ENCODE measurements at places on chromosomes 6 and 20.

DNA sequence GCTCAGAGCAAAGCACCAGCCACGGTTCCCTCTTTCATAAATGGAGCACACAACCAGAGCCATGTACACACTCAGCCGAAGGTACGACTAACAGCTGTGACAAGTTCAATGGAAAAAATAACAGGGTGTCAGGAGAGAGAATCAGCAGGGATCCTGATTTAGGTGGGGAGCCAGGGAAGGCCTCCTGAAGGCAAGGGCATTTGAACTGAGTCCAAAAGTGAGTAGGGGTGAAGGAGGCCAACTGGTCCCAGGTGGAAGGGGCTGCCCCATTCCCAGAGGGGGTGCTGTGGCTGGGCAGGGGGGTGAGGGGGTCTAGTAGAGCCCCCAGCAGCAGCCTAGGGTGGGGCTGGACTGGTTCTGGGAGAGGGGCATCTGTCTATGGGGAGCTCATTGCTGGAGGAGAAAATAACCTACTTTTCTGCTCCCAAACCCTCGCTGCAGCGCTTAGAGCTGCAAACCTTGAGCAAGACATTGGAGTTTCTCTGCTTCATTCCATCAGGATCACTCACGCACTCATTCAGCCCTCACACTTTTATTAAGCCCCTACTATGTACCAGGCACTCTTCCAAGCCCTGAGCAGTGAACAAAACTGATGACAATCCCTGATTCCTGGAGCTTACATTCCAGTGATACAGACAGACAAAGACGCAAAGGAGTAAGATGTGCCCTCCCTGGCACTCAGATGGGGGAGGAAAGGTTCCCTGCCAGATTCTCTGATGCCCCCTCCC, 113.5 kb downstream of the TOX2 start:
- no peak for DNase-seq

- DNase-seq = no peak
These were observed at the start of gene TNFRSF6B for GRCh38 chr20:63696628-63697356. TSS of gene TNFRSF6B (plus strand) at chr20:63696652. CDS start at chr20:63696768, 116 bp downstream.

DNA sequence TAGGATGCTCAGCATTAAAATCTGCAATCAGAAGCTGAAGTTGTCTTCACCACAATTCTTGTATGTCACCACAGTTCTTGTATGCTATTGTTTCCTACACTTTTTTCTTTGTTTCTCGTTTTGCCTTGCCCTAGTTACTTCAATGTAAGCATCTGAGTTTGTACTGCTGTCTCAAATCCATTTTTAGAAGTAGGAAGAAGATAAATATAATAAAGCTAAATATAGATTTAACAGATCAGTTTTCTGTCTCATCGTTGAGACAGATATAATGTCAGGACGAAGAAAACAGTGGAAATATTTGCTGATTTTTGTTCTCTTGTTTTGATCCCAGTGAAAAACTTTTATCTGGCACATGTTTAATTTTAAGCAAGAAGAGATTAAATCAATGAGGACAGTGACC, 318.0 kb downstream of the QKI start:
- no peak for DNase-seq

DNA sequence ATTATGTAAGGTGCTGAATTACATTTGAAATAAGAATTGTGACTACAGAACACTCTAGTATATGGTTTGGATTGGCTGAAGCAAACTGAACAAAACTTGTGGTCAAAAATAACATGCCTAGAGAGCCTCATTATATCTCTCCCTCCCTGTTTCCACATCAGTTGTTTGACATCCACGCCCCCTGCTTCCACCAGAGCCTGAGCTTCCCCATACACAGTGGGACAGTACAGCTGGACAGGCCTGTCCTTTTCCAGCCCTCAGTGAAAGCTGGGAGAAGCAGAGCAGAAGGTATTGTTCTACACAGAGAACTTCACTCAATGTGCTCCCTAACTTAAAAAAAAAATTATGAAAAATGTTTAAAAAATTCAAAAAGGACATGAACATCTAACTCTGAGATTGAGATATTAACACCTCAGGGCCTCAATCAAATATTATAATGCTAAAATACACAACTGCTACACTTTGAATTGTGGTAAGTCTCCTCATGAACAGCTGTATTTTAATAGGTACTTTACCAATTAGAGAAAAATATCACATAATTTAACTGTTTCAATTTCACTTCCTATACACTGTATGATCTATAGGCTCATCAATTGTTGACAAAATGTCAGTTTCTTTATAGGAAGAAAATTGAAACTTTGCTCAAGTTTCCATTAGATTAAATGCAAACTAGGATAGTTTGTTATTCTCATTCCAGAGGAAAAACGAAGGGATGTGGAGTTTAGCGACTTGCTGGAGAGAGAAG, 44.9 kb upstream of the SCML4 start:
- DNase-seq = no peak

DNA sequence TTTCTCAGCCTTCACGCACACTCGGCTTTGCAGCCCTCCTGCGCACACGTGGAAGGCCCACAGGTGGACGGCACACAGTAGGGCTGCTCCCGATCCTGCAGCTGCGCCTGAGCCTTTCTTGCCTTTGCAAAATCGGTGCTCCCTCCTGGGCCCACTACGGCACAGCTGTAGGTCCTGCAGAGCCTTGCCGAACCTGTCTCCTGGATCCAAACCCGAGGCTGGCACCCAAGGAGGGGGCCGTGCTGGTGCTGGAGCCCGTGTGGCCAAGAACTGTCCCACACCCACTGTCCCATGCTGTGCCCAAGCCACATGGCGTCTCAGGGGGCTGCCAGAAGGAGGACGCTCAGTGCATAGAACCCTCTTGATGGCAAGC, 227.4 kb downstream of the TTLL2 start:
- DNase-seq = no peak

DNA sequence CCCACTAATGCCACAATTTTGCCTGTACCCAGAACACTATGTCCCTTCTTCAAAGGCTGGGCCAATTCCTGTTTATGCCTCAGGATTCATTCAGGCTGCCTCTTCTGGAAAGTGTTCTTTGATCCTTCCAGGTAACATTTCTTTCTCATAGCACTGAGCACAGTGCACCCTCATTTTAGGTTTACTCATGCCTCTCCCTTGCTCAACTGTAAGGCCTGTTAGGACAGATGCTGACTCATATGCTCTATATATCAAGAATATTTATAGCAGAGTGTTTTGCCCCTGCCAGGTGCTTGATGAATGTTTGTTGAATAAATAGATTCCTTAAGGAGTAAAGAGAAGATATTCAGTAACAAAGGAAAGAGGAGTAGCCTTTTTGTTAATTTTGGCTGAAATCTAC, 263.9 kb downstream of the PHF3 start:
- DNase-seq = no peak

GRCh38 chr20:326645-327185, 1.4 kb downstream of the SOX12 start:
- DNase-seq = no peak

DNA sequence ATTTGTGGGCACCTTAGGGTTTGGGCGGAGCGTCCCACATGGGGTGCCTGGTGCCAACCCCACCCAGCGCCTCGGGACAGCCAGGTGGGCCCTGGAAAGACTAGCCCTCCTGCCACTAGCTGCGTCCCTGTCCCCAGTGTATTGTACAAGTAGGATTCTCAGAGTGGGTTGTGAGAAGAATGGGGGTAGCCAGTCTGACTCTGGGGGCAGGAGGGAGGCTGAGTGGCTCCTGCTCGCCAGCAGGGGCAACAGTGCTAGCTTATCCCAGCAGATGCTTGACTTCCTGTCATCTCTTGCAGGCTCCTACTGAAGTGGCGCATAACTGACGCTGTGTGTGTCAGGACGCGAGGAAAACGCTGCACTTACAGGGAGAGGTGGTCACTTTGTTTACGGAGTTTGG, 9.3 kb downstream of the PSMA7 start:
- no peak for DNase-seq

DNA sequence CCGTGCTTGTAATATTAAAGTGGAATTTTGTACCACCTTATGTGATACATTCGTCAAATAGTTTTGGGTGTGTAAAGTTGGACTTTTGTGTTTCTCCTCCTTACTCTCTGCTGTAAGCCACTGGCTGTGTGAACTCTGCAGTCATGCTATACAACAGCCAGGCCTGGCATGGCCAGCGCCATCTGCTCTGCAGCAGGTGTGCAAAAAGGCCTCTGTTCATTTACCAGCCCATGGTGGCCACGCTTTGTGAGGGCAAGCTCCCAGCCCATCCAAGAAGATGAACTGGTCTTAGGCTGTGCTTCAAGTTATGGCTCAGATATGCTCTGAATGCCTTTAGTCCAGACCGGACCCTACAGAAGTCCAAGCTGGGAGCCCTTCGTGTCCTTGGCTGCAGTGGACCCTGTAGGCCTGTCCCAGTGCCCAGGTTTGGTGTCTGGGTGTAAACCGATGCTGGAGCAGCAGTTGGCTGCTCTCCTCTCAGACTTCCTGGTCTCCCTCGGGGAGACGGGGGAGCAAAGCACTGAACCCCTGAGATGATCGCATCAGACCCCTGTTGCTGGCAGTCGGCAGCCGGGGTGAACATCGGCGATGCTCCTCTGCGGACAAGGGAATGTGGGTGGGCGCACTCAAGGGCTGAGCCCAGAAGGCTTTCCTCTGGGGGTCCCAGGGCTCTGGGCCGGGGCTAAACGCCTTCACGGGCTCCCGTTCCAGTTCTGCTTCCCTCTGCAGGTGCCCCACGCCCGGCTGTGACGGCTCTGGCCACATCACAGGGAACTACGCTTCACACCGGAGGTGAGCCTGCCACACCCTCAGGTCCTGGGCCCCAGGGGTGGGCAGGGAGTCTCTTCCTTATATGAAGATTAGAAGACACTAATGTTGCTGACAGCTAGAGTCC, 28.6 kb upstream of the PCMTD2 start:
- DNase-seq = no peak

GRCh38 chr6:5278047-5278446, 16.7 kb downstream of the FARS2 start:
- DNase-seq = no peak

GRCh38 chr6:24327756-24328155, 30.1 kb downstream of the DCDC2 start:
- no peak for DNase-seq

GRCh38 chr6:131398176-131398575, 174.8 kb upstream of the ARG1 start:
- no peak for DNase-seq

DNA sequence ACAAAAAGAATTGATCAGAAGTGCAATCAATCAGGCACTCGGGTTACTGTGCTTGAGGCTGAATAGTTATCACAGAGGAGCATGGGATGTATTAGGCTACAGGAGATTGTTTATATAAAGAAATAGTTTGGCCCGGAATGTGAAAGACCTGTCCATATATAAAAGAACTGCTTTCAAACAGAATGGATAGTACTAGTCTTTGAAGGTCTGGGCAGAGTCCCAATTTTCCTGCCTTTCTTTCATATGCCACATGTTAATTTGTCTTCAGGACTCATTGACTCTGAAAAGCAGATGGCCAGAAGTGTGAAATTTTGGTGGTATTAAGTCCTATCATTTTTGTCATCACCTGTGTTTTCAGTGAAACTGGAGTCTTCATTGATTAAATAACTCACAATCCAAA, 314.5 kb downstream of the EYA4 start:
- no peak for DNase-seq
